ENCODE measurements at places on chromosomes 7 and 10. TPM values are rescaled to one million over a fixed set of nuclear protein-coding genes. Genes with fewer than 3 reads are reported as not detected.
A peak's percentile ranks its signal among the peaks of the same experiment; 100 is the strongest.

CYP26A1 gene
- 1.8 TPM for total RNA-seq

- DNase-seq = no peak
Observed at GRCh38 chr7:30309842-30310435, 25.5 kb downstream of the ZNRF2 start.

DNA sequence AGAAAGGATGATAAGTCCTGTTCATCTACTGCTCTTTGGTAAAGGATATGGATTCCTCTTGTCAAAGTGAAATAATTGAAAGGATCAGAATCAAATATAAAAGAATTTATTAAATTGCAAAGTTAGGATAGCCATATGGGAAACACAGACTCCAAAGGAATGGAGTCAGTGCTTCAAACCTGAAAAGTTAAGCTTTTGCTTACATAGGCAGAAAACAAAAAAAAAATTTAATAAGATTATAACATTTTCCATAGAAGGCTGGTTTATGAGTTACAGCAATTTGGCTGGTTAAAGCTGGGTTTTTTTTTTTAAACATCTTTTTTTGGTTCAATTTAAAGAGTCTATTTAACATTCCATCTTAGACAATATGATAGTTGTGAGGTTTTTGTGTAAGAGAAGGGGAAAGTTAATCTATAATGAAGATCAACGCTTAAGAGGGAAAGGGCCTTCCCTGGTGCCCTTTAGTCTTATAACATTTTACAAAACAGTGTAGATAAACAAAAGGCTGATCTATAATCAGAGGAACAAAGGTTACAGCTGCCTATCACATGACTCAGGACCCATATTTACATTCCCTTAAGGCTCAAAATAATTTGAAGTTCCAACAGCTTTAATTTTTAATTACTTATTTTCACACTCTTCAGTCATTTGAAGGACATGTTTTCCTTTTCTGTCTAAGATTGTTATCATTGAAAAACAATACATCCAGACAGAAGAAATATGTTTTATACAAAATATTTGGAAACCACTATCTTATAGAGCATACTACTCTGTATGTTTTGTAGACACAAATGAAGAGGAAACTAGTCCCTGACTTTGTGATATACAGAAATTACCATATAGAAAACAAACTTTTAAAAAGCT is 234.3 kb upstream of the MBL2 start:
- DNase-seq = no peak

- DNase-seq = no peak
Observed at GRCh38 chr10:120208488-120208887, 248.5 kb upstream of the PLPP4 start.

OR9A2 gene
- total RNA-seq = 0.18 TPM

GRCh38 chr10:71538608-71539260 is 142.0 kb downstream of the CDH23 start:
- no peak for DNase-seq

DNA sequence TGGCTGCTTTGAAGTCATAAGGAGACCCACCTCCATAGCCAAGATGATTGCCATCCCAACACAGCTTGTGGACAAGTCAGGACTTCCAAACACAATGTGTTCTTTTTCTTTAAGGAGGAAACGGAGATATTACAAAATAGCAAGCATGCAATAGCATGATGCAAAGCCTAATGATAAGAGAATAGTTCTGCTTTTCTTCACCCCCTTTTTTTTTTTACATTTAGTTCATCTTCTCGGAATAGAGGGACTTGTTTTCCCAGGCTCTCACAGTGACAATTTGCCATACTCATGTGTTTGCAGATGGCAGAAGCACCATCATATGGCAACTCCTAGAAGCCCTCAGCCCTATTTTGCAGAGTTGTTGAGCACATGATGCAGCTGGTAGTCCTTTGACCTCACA is 119.8 kb downstream of the ITGB8 start:
- DNase-seq = no peak

DNA sequence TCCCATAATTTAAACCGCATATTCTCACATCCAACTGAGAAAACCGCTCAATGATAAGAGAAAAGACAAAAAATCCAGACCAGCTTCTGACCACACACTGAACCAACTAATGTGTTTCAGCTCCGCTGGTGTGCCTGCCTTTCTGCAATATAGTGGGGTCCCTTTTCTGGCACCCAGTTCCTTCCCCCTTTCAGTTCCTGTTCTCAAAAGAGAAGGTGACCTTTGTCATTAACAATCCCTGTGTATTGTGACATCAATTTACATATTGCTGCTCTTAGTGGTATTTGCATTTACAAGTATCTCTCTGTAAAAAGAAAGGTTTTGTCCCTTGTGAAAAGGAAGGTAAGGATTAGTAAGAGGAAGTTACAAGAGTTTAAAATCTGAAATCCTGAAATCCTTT is 1.4 kb downstream of the PPP1R17 start:
- DNase-seq = no peak

GRCh38 chr10:115628616-115629015 is 535.5 kb downstream of the ATRNL1 start:
- DNase-seq = no peak

AGMO gene
- 0.80 TPM for total RNA-seq

PAX4 gene
- total RNA-seq = not detected

GRCh38 chr10:34155812-34156211 is 659.3 kb downstream of the PARD3 start:
- no peak for DNase-seq

DNA sequence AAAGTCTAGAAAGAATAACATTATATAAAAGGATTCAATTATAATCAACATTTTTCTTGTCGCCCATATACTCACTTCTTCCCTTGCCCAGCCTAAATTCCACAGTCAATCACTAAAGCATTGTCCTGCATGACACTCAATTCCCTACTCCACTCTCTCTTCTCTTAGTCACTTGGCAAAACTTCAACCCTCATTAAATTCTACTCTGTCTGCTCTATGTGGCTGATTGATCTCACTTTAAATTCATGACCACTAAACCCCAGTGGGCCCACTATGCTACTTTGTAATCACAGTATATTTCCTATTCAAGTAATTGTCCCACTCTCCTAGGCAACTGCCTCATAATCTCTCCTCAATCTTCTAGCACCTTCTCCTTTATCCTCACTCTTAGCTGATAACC is 54.1 kb downstream of the MTERF1 start:
- DNase-seq = no peak

GRCh38 chr10:6819301-6819700 is 239.2 kb upstream of the PRKCQ start:
- no peak for DNase-seq

DNA sequence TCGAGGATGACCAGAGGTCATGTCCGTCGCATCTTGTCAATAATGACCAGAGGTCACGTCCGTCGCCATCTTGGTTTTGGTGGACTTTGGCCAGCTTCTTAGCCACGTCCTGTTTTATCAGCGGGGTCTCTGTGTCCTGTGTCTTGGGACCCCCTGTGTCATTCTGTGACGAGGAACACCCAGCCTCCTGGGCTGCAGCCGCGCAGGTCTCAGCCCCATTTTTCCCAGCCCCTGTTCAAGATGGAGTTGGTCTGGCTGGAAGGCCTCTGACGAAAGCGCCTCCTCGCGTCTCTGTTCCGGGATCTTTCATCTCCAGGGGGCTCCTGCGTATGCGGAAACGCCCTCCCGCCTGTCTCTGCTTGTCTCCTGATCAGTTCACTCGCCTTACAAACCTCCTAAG is 134.2 kb downstream of the ELFN1 start:
- DNase-seq = no peak

TFEC gene
- total RNA-seq = 1.2 TPM

DRGX gene
- total RNA-seq = not detected

GNG11 gene
- total RNA-seq = 34.5 TPM

SEC23IP gene
- total RNA-seq = 23.0 TPM

DNA sequence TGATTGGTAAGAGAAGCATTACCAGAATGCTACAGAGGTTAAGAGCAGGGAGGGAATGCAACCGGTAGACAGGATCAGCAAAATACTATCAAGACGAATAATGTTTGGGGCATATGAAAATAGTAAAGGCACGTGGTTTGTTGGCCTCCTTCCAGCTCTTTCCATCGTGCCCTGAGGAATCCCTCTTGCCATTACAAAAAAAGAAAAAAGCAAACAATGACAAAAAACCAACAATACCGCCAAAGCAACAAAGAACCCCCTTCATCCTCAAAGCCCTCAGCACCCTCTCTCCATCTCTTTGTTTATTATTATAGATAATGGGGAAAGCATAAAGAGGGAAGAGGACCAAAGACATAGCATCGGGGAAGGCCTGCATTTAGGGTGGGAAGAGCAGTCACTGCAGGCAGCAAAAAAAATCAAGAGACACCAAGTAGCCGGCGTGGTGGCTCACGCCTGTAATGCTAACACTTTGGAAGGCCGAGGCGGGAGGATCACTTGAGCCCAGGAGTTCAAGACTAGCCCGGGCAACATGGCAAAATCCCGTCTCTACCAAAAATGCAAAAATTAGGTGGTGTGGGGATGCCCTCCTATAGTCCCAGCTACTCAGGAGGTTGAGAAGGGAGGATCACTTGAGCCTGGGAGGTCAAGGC is 78.0 kb downstream of the HIP1 start:
- DNase-seq = no peak

- no peak for DNase-seq
Observed at GRCh38 chr10:80501381-80501912, 36.3 kb upstream of the SH2D4B start.

DNA sequence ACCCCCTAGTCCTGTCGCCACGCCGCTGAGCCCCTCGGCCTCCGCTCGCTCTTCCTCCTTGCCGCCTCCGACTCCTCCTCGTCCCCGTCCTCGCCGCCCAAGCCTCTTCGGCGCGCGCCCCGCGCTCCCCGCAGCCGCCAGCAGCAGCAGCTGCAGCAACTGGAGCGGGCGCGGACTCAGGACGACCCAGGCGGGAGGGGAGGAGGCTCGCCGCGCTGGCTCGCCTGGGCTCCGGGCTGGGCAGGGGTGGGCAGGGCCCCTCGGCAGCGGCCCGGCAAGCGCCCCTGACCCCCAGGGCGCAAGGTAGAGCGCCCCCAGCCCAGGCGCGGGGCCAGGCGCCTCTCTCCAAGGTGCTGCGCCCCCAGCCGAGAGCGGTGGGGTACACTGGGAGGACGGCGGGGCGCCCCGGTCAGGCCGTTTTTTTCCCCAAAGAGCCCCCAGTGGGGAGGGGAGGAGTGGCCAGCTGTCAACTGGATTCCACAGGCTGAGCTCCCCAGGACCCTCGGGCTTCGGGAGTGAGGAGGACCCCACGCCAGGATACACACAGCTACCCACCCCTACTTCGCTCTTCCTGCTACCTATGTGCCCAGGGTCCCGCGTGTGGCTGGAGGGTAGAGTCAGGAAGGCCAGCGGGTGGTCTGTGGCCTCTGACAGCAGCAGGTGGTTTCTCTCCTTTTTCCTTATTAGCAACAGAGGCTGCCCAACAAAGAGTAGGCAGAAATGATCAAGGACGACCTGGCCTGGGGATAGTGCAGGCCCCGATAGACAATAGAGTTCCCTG is 903 bp upstream of the KCNMA1 start:
- peak; percentile 82 for DNase-seq

DNA sequence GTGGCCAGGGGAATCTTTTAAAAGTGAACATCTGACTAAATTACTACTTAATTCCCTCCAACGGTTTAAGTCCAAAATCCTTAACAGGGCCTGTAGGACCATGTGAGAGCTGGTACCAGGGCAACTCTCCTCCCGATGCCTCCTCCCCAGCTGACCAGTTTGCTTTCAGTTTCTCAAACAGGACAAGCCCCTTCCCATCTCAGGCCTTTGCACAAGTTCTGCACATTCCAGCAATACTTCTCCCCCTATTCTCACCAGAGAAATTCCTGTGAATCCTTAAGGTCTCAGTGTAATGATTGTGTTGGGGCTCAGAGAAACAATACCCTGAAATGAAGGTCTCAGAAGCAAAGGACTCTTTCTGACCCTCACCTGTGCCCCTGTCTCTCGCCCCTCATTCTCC is 8.0 kb upstream of the CALHM1 start:
- DNase-seq = no peak

DNA sequence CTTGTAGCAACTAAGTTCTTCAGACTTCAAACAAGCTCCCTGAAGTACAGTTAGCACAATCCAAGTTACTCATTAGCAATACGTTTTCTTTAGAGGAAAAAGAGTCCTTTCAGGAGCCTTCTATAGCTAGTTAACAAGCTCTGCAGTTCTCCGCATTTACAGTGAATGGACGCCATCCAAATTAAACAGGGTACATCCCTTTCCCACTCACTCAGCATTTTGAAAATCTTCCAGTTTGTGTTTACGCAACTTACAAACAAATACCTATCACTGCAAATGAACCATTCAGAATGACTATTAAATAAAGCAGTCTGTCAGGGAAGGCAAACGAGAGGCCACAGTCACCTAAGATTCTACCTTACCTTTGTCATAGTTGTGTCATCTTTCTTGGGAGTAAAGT is 84.5 kb downstream of the RNF32 start:
- no peak for DNase-seq

GRCh38 chr7:7698930-7699329 is 19.5 kb downstream of the RPA3 start:
- no peak for DNase-seq

- DNase-seq = no peak
Observed at GRCh38 chr10:14527134-14527844, 196.6 kb upstream of the FRMD4A start.

CFAP43 gene
- total RNA-seq = 0.27 TPM

MYL10 gene
- 14.8 TPM for total RNA-seq

DNA sequence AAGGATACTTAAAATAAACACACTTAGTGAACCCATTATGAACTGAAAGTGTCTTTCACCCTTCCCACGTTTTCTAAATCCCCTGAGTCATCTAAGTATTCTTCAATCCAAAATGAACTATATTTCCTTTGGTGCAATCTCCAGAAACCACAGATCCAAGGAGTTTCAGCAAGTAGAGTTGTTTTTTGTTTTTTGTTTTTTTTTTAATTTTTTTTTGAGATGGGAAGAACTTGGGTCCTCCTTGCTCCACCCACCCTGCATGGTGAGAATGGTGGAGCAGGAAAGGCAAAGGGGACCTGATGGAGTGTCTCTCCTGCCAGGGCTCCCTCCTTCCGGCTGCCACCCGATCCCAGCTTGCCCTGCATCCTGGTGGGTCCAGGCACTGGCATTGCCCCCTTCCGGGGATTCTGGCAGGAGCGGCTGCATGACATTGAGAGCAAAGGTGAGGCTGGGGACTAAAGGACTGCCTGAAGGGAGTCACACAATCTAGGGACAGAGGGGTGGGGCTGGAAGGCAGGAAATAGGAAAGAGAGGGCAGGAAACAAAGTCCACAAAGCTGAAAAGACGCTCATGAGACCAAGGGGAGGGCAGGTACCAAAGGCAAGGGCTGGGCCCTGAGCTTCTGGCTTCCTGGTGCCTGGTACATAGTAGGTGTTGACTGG is 12.1 kb downstream of the ATG9B start:
- DNase-seq = no peak

ELFN1 gene
- 4.4 TPM for total RNA-seq

TBX20 gene
- total RNA-seq = not detected

GRCh38 chr10:89207801-89208551 is 859 bp upstream of the CH25H start:
- DNase-seq = peak; percentile 65

CALML5 gene
- not detected for total RNA-seq

PPP1R9A gene
- 45.0 TPM for total RNA-seq

GRCh38 chr7:134875867-134876266 is 96.4 kb downstream of the CALD1 start:
- no peak for DNase-seq

GIMAP7 gene
- total RNA-seq = 5.9 TPM

All from muscle of leg (tissue), 16 donors.